ENCODE measurements at places on chromosomes 5 and 9.

GRCh38 chr5:58855851-58856739 lies 273.2 kb downstream of the RAB3C start:
- no peak for DNase-seq

DNA sequence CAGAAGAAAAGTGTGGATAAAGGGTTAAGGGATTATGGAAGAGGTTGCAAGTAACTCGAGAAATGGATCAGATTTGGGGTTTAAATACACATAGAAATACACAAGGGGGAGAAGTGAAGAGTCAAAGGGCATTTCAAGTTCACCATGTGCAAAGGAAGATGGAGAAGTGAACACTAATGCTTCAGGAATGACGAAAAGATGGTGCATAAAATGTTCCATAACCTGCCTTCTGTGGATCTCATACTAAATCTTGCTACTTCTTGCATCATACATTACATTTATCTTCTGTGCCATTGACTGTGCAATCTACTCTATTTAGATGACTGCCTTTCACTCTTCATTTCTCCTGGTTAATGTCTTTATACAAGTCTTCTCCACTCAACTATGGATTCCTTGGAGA lies 5.7 kb upstream of the SMC2 start:
- DNase-seq = no peak

DNA sequence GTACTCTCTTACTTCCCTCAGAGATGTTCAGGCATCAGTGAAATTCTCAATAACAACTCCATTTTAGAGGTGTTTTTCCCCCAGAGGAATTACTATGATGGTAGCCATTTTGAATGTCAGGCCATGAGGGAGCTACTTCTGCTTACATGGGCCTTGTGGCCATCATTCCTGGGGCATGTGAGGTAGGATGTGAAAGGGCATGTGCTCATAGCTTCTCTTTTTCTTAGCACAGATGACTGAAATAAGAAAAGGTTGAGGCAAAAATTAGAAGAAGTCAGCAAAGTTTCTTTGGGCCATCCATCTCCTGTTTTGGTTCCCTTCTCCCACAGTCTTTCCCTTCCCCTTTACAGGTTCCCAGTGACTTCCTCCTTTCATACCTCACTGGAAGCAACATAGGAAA lies 68.8 kb downstream of the FEM1C start:
- no peak for DNase-seq

- no peak for DNase-seq
Observed at GRCh38 chr9:13787234-13787833, 507.8 kb upstream of the MPDZ start.

DNA sequence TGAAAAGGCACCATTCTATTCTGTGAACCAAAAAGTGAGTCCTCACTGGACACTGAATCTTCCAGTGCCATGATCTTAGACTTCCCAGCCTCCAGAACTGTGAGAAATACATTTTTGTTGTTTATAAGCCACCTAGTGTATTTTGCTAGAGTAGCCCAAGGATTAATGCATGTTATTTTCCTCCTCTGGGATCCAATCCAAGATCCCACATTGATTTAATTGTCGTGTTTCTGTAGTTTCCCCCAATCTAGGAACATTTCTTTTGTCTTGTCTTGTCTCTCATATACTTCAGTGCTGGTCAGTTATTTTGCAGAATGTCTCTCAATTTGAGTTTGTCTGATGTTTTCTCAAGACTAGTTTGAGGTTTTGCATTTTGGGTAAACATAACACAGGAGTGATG lies 36.4 kb downstream of the GDNF start:
- no peak for DNase-seq

- DNase-seq = no peak
Observed at GRCh38 chr5:103523319-103523718, 39.3 kb downstream of the NUDT12 start.

- no peak for DNase-seq
Observed at GRCh38 chr9:107975426-107976010, 485.9 kb upstream of the KLF4 start.

DNA sequence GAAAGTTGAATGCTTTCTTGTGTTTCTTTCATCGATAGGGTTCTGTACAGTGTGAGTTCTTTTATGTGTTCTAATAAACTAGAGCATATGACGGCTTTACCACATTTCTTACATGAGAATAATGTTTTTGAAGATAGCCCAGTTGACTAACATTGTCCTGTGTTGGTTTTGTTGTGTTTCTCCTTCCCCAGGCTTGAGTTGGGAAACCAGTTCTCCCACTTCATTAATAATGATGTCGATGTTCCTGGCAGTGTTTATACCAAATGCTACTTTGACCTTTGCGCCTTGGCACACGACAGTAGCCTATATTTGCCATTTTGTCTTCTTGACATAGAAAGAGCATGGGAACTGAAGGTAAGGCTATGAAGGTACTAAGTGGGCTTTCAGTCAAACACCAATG lies 14.4 kb upstream of the ZNF782 start:
- DNase-seq = no peak

- peak; percentile 50 for DNase-seq
Observed at GRCh38 chr5:98768160-98768959, 5.1 kb upstream of the RGMB start.

DNA sequence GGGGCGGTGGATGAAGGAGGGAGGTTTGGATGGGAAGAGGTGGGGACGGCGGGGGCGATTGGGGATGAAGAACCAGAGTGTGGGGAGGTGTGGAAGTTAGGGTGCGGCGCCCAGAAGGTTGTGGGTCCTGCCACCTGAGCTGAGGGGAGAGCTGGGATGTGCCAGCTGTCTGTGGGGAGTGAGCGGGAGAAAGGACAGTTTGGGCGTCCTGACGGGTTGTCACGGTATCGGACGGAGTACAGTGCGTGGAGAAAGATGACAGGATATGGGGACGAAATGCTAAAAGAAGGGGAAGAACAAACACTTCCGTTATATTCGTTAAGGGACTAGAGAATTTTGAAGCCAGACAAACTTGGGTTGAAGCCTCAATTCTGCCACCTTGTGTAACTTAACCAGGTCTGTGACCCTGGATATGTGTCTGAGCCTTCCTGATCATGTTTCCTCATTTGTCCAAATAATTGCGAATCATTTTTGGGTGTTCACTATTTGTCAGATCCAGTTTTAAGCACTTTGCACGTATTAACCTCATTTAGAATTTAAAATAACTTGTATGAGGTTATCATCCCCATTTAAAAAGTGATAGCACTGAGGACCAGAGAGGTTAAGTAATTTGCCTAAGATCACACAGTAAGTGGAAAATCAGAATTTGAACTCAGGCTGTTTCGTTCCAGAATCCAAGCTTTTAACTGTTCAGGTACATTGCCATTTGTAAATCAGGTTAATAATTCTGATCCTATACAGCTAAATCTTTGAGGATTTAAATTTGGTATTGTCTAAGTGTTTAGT lies 689 bp downstream of the CNTRL start:
- DNase-seq = no peak

GRCh38 chr9:13550519-13550918 lies 271.0 kb upstream of the MPDZ start:
- no peak for DNase-seq

GRCh38 chr9:134605351-134605965 lies 36.1 kb upstream of the COL5A1 start:
- no peak for DNase-seq

DNA sequence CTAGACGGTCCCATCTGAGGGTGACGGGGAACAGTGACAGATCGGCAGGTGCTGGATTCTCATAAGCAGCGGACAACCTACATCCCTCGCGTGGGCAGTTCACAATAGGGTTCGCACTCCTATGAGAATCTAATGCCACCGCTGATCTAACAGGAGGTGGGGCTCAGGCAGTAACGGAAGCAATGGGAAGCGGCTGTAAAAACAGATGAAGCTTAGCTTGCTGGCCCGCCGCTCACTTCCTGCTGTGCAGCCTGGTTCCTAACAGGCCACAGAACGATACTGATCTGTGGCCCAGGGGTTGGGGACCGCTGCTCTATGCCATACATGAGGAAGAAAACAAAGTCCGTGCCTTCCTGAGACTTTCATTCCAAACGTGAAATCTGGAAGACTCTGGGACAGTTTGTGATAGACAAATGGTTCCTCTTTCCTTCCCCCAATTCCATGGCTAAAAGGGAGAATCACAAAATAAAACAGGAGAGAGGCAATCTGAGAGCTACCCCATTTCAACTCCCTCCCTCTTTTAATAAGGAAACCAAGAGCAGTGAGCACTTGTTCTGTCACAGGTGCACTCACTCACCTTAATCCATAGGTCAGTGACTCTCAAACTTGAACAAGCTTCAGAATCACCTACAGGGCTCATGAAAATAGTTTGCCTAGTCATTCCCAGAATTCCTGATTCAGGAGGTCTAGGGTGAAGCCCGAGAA lies 12.1 kb downstream of the PDCL start:
- DNase-seq = no peak

DNA sequence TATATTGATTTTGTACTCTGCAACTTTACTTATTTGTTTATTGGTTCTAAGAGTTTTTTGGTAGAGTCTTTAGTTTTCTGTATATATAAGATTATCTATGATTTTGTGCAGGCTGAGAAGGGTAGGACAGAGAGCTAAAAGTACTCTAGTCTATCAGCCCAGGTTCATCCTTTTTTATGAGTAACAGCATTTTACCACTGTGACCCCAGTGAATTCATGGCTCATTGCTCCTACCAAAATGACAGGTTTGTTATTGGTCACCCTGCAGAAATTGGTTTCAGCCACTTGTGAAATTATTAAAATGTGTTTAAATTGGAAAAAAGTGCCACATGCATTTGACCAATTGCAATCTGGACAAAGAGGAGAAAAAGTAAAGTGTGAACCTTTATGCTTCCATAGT lies 421.4 kb upstream of the DAB2 start:
- DNase-seq = no peak

- no peak for DNase-seq
Observed at GRCh38 chr9:27210588-27210987, 86.4 kb downstream of the EQTN start.

- no peak for DNase-seq
Observed at GRCh38 chr5:178560911-178561310, 29.3 kb downstream of the COL23A1 start.

GRCh38 chr5:171029401-171029800 lies 167.6 kb downstream of the RANBP17 start:
- no peak for DNase-seq

GRCh38 chr9:3385871-3386270 lies 139.9 kb downstream of the RFX3 start:
- DNase-seq = no peak

GRCh38 chr5:1132570-1132969 lies 20.7 kb upstream of the SLC12A7 start:
- DNase-seq = no peak

DNA sequence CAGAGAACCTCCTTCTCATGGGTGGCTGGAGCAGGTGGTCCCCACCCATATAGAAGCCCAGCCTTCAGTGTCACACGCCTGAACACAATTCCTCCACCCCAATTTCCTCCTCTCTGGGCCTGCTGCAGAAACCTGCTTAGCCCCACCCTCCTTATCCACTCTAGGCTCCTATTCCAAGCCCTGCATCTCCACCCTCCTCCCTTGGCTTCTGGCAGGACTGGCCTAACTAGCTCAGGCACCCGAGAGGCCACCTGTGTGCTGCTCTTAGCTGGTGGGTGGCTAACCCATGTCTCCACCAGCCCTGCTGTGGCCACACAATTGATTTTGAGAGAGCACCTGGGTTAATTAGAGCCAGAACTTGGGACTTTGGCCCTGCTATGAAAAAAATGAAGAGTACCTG lies 77.3 kb upstream of the ATP10B start:
- no peak for DNase-seq

DNA sequence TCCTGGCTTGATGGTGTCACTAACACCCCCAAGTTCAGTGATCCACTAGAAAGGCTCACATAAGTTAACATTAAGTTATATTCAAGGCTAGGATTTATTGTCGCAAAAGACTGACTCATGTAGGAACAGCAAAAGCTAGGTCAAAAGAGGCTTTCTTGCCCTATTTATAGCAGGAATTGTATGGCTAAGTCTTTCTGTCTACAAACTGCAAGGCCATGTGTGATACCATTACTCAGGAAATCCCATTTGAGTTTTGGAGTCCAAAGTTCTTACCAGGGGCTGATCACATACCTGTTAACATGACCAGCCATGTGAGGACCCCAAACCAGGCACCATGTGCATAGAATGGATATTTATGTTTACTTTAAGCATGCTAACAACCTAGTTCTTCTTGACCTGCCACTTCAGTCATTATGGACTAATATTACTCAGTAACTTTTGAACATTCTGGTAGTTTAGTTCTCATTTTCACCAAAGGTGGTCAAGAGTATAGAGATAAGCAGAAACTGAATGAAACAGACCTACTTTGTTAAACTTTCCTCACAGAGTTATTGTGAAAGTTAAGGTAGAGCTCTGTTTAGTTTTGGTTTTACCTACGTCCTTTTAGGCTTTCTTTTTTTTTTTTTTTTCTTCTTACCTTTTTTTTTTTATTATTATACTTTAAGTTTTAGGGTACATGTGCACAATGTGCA lies 281.1 kb downstream of the FER start:
- DNase-seq = no peak

DNA sequence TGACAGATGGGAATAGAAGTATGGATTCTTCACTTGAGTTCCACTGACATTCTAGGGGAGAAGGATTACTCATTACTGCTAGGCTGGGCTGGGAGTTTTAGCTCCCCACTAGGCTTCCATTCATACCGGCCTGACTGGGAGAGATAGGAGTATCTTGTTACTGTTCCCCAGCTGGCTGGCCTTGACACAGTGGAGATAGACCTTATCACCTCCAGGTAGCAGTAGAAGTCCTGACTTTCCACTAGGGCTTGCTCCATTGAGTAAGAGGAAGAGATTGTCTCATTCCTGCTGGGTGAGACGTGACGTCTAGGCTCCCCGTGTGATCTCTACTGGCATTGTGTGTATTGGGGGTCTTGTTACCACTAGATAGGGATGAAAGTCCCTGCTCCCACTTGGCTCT lies 156.4 kb downstream of the CACNA1B start:
- DNase-seq = no peak

DNA sequence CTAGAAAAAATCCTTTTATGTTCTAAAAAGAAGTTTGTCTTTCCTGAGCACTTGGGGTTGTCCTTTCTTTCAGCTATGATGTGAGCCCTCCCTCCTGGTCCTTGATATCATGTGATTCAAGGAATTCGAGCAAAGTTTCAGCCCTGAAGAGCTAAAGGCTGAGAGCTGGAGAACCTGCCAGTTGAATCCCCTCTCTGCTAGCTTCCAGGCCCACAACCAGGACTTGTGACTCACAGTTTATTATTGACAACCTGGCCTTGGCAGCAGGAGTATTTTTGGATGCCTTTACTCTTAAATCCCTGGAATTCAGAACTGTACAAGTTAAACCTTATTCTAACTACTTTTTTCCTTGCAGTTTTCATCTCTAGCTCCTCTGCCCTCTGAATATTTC lies 182.8 kb downstream of the SPOCK1 start:
- DNase-seq = no peak

DNA sequence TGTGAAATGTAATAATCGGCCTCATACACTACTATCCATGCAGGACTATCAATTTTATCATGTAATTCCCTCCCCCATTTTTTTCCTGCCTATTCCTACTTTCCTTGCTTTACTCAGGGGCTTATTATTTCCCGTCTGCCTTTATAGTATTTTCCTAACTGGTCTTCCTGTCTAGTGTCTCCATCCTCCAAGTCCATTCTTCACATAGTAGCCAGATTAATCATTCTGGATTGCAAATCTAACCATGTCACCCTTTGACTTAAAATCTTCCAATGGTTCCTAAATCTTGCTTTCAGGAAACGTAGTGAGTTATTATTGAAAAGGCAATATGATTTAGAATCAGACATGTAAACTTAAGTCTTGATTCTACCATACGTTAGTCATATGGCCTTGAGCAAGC lies 307.4 kb upstream of the HAPLN1 start:
- DNase-seq = no peak
